ENCODE measurements at places on chromosomes 7 and 10. TPM values are rescaled to one million over a fixed set of nuclear protein-coding genes. Genes with fewer than 3 reads are reported as not detected.

GRCh38 chr10:52442576-52442975 is 128.5 kb downstream of the DKK1 start:
- no peak for DNase-seq

The SGCE gene
- total RNA-seq = 169 TPM

DNA sequence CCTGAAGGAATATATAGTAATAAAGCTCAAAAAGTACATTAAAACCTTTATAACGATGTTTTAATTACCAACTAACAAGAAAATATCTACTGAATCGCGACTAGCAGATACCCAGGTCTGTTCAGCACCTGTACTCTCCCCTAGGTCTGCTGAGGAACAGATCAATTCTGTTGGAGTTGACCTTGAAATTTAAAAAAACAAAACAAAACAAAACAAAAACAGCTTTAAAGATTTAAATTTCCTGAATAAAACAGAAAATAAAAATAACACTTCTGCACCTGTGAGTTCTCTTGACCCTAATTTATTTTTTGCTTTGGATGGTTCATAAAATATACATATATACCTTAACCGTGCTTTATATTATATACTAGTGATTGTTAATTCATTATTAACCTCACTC is 24.6 kb downstream of the DIP2C start:
- DNase-seq = no peak

DNA sequence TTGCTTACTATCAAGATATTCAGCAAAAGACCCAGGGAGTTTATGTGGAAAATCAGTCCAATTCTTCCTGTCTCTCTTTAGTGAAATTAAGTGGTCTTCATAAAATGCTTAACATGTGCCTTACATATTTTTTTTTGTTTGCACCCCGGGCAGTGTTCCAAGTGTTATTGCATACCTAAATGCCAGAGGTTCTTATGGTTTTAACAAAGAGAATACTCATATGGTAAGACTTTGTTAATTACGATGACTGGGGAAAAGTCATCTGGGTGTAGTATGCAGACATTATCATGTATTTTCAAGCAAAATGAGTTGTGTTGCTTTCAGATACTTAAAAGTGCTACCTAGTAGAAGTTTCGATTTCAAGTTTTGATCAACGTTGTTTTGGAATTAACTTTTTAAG is 82.6 kb downstream of the PRKG1 start:
- DNase-seq = no peak

All from neural progenitor cell (in vitro differentiated cells).